Osteoblast (primary cell): ENCODE measurements at places on chromosomes 2 and 18. TPM values are rescaled to one million over a fixed set of nuclear protein-coding genes. Genes with fewer than 3 reads are reported as not detected.

ITGB6 gene
- total RNA-seq = under 0.01 TPM in 2 replicates

SLC5A7 gene
- total RNA-seq = not detected in 2 replicates

HOXD8 gene
- 3.3 and 5.6 TPM in 2 replicates for total RNA-seq

TFPI gene
- total RNA-seq = 123 and 154 TPM in 2 replicates

UBE2E3 gene
- total RNA-seq = 58.3 and 71.9 TPM in 2 replicates

FABP1 gene
- total RNA-seq = under 0.01 TPM in 1 of 2 replicates, not detected in the other

ZNF397 gene
- total RNA-seq = 13.0 and 14.1 TPM in 2 replicates

RAPGEF4 gene
- 0.36 and 0.59 TPM in 2 replicates for total RNA-seq

STPG4 gene
- total RNA-seq = 0.59 and 0.72 TPM in 2 replicates

NXPH2 gene
- total RNA-seq = not detected in 2 replicates

SERPINB3 gene
- not detected in 2 replicates for total RNA-seq

POTEE gene
- total RNA-seq = under 0.01 TPM in 1 of 2 replicates, not detected in the other

VAMP5 gene
- 21.8 and 27.1 TPM in 2 replicates for total RNA-seq

CFAP210 gene
- total RNA-seq = under 0.01 and 0.36 TPM in 2 replicates

GRCh38 chr2:107202962-107203591 is 317.1 kb upstream of the ST6GAL2 start:
- DNase-seq = no peak

- DNase-seq = no peak
These were observed 39.5 kb upstream of the CERS6 start for GRCh38 chr2:168416555-168416954.

GRCh38 chr2:72788756-72789155 is 37.1 kb downstream of the EXOC6B start:
- peak; percentile 89 for DNase-seq

GRCh38 chr2:231124838-231125568 is at the start of gene HTR2B:
Gene HTR2B, minus strand, starts transcription at chr2:231125042. Its CDS starts 1,278 bp downstream, at chr2:231123764.
- no peak for DNase-seq

DNA sequence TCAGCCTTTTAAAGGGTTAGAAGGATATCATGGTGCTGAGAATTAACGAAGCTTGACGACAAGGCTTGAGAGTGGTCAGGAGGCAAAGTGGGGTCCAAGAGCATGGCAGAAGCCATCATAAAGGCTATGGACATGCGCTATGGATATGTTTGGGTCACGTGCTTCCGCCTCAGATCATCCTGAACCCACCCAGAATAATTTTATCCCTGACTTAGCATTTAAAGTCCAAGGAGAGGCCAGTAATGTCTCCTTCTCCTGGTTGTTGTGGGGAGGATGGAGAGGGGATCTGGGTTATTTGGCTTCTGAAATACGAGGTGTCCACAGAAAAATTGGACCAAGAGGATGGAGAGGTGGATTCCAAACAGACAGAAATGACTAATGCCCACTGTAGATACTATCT is 38.8 kb upstream of the RBMS1 start:
- DNase-seq = no peak

DNA sequence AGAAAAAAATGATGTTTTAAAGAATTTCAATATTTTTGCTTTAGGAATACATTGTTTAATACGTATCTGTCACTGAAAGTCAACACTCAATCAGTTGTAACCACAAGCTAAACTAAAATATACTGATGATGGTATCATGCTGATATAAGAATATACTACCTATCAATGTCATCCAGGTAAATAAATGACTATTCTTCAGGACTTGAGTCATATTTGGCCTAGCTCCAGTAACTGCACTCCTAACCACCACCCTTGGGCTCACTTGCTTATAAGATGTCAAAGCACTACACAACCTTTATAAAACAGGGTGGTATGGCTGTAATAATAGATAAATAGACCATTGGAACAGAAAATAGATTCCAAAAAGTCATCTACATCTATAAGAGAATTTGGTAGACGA is 48.8 kb downstream of the RND3 start:
- no peak for DNase-seq

GRCh38 chr2:184481865-184482264 is 116.5 kb upstream of the ZNF804A start:
- DNase-seq = no peak

- peak; percentile 82 for DNase-seq
These were observed 106.4 kb upstream of the SMAD2 start for GRCh38 chr18:48036641-48037421.

DNA sequence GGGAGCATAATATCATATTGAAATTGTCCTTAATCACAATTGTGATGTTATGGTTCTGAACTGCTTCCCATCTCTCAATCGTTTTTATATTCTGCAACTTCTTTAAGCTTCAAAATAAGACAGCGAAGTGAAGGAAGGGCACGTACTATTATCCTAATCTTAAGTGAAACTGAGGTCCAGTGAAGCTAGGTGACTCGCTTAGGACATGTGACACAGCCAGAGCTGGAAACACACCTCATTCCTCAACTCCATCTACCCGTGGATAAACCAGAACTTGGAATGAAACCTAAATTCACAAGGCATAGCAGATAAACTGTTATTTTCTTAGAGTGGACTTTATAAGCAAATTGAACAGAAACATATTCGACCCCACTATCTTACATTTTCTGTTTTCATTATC is 191.2 kb upstream of the PXDN start:
- DNase-seq = no peak

GRCh38 chr18:54316071-54316820 is 41.4 kb downstream of the STARD6 start:
- no peak for DNase-seq

DNA sequence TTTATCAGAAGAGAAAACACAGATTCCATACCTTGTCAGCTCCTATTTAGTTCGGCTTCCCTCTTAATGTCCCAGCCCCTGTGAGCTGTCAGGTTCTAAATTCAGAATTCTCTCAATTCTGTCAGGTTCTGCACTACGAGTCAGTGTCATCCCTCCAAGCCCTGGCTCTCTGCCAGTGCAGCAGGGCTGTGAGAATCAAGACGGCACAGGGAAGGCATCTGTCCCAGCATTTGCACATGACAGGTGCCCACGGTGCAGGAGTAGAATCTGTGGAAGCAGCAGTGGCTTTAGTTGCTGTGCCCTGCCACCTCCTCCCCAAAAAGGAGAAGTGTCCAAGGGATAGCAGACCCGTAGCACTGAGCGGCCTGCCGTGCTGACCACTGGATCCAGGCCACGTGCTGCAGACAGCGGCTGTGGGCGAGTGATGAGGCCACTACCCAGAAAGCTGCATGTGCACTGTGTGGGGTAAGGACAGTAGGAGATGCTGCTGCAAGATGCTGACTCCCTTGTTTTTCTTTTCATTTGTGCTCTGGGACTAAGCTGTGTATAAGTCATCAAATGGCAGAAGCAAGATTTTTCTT is 12.8 kb downstream of the RBFA start:
- DNase-seq = peak; percentile 47

DNA sequence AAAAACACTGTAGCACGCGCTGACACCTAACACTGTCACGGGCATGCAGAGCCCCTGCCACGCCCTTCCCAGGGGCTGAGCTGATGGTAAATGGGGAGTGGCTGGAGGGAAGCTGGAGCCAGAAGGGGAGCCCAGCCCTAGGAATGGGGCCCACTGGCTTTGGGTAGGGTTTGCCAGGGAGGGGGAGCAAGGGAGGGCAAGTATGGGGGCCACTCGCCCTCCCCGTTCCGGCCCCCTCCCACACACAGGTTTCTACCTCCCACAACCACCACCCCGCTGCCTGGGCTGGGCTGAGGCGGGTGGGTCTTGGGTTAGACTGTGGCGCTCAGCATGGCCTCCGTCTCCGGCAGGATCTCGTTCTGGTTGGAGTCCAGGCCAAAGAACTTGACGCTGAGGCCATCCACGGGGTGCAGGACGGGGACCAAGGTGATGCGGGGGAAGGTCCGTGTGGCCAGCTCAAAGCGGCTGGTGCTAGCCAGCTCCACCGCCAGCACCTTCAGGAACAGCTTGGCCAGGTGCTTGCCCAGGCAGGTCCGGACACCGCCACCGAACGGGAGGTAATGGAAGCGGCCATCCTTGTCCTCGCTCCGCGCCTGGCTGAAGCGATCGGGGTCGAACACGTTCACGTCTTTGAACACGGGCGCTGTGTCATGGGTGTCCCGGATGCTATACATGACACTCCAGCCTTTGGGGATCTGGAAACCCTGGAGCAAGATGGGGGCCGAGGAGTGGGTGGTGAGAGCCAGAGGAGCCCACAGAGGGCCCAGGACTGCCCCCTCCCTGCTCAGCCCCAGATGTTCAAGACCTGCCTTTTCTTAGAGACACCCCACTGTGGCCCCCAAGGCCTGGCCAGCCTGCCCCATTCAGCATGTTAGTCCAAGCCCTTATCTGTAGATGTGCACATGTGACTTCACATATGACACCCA is 15.5 kb downstream of the CYP26B1 start:
- DNase-seq = peak; percentile 80

DNA sequence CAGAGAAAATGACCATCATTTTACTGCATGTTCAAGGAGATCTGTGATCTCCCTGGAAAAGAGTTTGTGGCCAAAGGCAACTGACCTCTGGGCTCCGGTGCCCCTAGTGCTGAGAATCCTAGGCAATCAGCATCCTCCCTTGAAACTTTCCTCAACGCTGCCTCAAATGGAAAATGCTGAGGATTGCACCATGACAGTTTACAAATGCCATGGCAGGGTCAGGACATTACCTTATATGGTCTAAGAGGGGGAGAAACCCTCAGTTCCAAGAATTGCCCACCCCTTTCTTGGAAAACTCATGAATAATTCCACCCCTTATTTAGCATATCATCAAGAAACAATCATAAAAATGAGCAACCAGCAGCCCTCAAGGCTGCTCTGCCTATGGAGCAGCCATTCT is 48.3 kb downstream of the ALPK2 start:
- DNase-seq = no peak

DNA sequence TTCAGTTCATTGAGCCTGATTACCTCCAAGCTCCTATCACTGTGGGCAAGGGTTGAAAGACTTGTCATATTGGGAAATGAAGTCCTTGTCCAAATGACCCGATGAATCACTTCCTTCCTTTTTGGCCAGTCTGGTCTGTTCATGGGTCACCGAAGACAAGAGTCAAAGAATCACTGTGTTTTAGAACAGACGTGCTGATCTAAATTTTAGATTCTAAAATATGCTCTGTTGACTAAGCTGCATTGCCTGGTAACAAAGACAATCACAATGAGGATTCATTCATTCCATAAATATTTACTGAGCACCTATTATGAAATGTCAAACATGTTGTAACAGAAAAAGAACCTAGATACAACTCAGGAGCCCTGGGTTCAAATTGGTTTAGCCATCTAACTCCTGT is 99.4 kb upstream of the RND3 start:
- DNase-seq = no peak

- DNase-seq = peak; percentile 98
These were observed 3.6 kb upstream of the DGKD start for GRCh38 chr2:233350708-233351107.

GRCh38 chr2:182943339-182943738 is 76.9 kb upstream of the FRZB start:
- peak; percentile 14 for DNase-seq

- no peak for DNase-seq
These were observed 122.7 kb downstream of the VWC2L start for GRCh38 chr2:214533541-214533940.

GRCh38 chr2:2769481-2770431 is 438.7 kb upstream of the MYT1L start:
- DNase-seq = no peak

DNA sequence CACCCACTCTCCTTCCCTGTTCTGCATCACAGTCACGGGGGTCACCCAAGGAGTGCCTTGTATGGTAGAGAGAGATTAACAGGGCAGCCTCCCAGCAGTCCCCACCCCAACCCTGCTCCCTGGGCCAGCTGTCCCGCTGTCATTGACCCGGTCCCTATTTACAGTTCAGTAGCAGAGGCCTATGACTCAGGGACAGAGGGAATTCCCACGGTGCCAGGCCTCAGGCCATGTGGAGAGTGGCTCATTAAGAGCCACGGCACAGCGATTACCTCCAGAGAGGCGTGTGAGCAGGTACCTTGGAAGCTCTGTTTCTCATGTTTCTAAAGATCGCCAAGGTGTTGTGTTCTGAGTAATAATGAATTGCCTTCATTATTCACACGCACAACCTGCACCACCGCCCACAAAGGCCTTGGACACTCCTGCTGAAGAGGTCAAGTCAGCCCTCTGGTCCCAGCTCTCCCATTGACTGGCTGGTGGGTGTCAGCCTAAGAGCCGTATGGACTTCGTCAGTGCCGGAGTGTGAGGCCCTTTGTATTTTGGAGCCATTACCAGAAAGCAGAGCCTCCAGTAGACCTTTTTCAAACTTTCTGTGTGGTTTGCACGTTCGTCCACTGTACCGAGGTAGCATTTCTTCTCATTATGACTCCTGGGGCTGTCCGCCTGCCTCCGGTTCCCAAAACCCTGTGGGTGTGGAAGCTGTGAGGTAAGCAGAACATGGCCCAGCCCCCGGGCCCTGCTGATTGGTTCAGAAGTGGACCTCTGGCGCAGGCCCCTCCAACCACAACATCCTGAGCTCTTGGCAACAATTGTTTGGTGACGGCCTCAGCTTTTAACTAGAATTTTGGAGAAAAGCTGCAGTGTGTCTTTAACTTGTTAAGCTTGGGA is 47.0 kb downstream of the SERTAD2 start:
- DNase-seq = peak; percentile 88

DNA sequence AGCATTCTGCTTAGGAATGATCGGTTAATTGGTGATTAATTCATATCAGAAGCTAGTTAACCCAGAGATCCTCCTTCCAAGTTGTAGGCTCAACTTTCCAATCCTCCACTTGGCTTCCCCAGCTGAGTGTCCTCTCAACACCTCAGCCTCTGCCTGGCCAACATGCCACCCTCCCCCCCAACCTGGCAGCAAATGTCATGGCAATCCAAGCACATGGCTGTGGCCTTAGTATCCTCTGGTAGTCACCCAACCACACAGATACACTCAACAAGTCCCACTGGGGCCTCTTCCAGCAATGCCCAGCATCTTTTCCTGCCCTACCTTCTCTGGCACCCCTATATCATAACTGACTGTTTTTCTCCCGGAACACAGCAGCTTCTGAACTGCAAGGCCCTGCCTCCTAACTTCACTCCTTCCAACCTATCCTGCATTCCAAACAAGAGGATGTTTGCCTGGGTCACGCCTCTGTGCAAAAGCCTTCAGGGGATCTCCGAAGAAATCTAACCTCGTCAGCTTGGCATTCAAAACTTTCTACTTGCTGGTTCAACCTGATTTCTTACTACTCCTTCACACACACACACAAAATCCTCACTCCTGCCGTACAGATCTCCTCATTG is 195.0 kb downstream of the CYP26B1 start:
- no peak for DNase-seq

DNA sequence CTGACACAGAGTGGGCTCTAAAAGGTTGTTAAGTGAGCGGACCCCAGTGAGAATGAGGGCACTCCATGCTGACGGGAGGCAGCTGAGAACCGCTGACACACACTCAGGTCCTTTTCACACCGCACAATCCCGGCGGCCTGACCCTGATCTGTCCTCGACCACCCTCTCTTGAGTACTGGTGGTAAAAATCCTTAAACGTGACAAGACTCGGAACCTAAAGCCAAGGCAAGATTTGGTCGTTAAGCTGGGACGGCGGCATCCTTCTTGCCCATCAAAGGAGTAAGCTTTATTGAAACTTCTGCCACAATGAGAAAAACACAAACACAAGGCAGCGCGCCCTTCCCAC is 569 bp downstream of the TMX3 start:
- DNase-seq = no peak
